ENCODE measurements at places on chromosomes 3 and 15.

- DNase-seq, result no peak
These were observed 556 bp downstream of the CHP1 start for GRCh38 chr15:41231422-41232226.

- DNase-seq, result no peak
These were observed 7.4 kb upstream of the IQSEC1 start for GRCh38 chr3:13080591-13080990.

- no peak for DNase-seq
These were observed 54.9 kb upstream of the PXYLP1 start for GRCh38 chr3:141176775-141177174.

DNA sequence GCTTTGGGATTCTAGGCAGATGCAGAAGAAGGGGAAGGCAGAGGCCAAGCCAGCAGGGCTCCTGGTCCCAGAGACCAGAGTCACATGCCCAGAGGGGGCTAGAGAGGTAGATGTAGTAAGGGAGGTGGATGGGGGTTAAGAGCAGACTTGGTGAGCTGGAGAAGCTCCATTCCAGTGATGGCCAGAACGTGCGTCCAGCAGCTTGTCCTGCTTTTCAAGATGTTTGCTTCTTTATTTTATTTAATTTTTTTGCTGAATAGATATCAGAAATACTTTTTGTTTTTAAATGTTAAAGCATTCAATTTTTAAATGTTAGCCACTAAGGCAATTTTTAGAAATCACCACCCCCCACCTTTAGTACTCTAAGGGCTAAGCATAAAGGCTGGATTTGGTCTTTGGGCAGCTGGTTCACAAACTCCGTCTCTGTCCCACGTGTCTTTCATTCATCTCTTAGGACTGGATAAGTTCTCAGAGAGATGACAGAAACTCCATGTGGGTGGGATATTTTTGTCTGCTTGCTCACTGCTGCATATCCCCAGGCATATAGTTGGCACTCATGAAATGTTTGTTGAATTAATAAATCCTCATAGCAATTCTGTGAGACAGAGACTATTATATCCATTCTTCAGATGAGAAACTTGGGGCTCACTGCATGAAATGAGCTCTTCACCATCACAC is 6.7 kb downstream of the COLQ start:
- no peak for DNase-seq

GRCh38 chr3:150059241-150059640 is 88.5 kb upstream of the PFN2 start:
- no peak for DNase-seq

GRCh38 chr3:50128001-50128400 is 27.1 kb upstream of the SEMA3F start:
- no peak for DNase-seq

- DNase-seq, result no peak
These were observed 699.5 kb upstream of the CFAP20DC start for GRCh38 chr3:59749291-59749690.

GRCh38 chr3:76083992-76084391 is 298.6 kb upstream of the ZNF717 start:
- no peak for DNase-seq

- no peak for DNase-seq
These were observed 26.4 kb downstream of the CD47 start for GRCh38 chr3:108064293-108064887.

- DNase-seq, result peak; percentile 20
These were observed 21.2 kb upstream of the CRBN start for GRCh38 chr3:3200632-3201212.

DNA sequence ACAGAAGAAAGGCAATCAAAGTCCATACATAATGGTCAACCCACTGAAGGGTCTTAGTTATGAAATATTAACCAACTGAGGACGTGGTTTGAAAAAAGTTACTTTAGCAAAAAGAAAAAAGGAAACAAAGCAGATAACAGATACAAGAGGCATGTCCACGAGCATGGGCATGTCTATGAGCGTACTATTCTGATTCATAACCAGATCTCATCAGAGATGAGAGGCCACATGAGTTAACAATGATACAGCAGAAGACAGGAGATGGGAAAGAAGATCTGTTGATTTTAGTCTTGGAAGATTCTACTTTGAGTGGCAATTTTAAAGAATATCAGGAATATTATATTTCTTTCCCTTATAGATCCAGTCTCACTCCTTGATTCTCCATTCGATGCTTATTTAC is 262.9 kb upstream of the SLITRK3 start:
- DNase-seq, result no peak

- no peak for DNase-seq
These were observed 32.3 kb downstream of the FSTL1 start for GRCh38 chr3:120418446-120418845.

DNA sequence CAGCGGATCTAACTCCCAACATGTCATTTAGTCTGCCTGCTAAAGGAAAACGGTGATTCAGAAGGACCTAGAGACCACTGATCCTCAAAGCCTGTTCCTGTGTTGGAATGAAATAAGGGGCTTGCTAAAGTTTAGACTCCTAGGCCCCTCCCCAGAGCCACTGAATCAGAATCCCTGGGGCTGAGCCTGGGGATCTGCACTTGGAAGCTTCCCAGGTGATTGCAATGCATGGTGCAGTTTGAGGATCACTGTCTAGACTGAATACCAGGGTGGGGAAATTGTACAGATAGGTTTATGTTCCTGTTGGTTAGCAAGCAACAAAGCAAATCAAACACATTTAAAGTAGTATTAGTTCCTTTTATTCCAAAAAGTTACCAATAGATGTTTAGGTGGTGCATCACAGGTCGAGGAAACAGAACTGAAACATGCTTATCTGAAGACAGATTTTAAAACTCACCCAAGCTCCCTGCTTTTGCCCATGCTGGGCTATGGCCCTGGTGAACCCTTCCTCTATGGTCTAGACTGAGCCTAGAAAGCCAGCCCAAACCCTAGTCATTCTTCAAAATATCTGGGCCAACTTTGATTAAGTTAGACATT is 29.6 kb upstream of the SPTBN5 start:
- no peak for DNase-seq
